ENCODE measurements at places on chromosomes 11 and 22. TPM values are rescaled to one million over a fixed set of nuclear protein-coding genes. Genes with fewer than 3 reads are reported as not detected.

- no peak for DNase-seq
Observed at GRCh38 chr11:8956860-8957259, 7.4 kb downstream of the TMEM9B start.

DNA sequence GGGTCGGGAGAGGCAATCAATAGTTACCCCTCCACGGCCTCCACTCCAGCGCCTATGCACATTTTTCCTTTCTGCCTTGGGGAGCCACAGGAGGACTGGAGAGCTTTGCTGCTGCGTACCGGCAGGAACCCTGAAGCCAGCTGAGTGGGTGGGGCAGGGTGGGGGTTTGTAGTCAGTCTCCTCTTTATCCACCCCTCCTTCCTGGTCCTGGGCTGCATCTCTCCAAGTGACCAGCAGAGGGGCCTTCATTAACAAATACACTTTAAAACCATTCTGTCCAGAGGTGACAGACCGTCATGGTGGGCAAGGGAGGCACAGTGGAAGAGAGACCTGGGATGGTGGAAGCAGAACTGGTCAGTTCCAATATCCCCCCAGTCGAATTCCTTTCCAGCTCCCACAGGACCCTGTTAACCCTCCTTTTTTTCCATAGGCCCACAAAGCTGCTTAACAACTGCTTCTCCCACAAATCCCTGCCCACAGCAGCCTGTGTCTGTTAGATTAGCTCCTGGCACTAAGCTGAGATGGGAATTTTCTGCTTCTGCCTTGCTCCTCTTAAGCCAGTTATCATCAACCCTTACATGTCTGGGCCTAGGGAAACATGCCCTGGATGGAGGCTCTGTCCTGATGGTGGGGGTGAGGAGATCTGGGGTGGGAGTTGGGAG is 3.9 kb upstream of the ABCG4 start:
- DNase-seq: no peak

DNA sequence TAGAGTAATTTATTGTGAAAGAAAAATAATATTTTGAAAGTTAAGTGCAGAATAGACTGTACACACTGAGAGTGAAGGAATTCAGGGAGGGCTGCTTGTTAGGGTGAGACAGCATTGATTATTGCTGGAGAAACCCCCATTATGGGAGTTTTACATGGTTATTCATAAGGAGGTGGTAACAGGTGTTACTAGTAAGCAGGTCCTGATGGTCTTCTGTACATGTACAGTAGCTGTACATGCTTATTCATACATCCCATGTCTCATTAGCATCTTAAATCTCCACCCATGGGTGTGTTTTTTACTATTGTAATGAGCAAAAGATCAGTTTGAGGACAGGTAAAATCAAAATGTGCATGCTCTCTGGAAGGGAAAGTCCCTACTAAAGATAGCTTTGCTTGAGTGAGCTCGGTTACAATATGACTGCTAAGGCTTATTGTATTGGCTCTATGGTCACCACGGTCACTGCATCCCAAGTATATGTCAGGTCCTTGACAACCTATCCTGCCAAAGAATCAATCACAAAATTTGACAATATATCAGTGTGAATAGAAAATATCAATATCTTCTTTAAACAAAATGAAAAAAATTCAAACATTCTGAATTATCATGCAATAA is 6.2 kb downstream of the KDM4F start:
- DNase-seq: no peak

GRCh38 chr11:121366038-121366437 is 73.5 kb downstream of the SC5D start:
- no peak for DNase-seq

DNA sequence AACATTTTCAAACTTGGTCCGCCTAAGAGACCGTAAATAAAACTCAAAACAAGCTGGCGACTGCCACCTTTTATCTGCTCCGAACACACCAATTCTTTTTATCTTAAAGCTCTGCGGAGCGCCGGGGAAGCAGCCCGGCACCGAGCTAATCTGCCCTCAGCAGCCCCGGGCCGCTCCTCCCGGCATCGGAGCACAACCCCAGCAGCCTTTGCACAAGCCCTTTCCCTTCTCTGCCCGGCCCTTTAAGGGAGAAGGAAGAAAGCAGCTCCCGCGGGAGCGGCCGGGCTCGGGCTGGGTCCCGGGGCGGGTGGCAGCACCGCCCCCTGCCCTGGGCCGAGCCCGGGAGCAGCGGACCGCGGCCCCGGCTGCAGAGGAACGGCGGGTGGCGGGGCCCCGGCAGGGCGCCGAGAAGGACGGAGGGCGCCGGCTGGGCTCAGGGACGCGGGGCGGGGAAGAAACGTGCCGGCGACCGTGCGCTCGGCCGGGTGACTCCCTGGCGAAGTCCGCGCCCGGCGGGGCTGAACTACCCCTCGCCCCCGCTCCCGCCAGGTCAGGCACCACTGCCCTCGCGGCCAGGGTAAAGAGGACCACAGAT is 133.6 kb upstream of the C11orf58 start:
- peak; percentile 29 for DNase-seq

DNA sequence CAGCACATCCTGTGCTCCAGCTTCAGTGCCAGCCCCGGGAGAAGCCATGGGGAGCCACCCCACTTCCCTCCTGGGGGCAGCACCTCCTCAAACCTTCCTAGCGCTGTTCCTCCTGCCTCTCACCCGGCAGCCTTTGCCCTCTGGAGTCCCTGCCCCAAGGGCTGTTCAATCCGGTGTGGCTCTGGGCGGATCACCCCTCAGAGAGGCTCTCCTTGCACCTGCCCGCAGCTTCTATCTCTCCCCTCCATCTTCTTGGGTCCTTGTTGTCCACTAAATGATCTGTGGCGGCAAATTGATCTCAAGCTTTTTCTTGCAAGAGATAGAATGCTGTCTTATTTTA is 18.1 kb upstream of the CDKN1C start:
- DNase-seq: no peak

Gene F2
- not detected for polyA plus RNA-seq

Gene CD6
- polyA plus RNA-seq: 1.1 TPM

Gene CSRP3
- polyA plus RNA-seq: 29.2 TPM

Gene LGR4
- 22.0 TPM for polyA plus RNA-seq

Gene OR51V1
- not detected for polyA plus RNA-seq

Gene PANX3
- polyA plus RNA-seq: 0.08 TPM
